A172 (cell line): ENCODE measurements at places on chromosomes 5 and 9.

DNA sequence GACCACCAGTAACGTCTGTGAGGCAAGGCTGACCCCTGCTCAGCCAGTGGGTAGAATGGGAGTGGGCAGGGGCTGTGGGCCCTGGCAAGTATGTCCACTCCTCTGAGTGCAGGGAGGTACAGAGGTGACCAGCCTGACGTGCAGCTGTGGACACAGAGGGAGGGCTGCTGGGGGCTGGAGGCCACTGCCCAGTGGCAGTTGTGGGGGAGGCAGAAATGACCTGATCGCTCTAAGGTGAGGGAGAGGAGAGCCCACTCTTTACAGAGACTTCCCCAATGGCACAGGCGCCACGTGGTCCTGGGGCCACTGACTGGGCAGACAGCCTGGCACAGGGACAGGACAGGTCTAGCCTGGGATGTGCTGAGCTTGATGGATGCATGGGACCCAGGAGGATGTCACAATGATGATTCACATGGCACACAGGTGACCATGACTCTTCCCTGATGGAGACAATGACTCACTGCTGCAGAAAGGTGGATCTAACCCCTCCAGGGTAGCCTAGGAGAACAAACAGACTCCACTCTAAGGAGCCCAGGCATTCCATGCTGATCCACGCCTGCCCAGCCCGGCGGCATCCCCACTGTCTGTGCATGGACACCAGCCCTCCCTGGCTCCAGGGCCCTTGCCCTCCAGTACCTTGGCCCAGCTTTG is 7.7 kb downstream of the LPCAT1 start:
- DNase-seq = peak; percentile 77

DNA sequence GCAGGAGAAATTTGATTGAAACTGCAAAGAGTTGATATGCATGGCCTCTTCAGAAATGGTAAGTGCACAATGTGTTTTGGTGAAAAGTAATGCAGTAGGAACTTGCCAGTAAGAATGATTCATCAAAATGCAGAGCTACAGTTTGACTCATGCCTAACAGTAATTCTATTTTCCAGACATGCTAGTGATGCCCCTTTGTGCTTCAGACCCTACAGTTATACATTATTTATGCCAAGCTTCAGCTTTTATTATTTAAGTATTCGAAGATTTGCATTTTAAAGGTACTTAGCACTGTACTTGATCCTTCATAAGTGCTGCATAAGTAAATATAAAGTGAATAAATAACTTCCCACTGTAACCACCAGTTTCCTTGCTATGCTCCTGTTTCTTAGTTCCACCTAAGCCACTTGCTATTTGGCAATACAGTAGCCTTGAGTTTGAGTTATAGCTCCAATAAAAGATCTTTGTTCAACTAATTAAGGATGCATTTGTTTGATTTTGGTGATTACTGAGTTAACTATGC is 3.6 kb upstream of the SPATA31E1 start:
- peak; percentile 83 for DNase-seq

DNA sequence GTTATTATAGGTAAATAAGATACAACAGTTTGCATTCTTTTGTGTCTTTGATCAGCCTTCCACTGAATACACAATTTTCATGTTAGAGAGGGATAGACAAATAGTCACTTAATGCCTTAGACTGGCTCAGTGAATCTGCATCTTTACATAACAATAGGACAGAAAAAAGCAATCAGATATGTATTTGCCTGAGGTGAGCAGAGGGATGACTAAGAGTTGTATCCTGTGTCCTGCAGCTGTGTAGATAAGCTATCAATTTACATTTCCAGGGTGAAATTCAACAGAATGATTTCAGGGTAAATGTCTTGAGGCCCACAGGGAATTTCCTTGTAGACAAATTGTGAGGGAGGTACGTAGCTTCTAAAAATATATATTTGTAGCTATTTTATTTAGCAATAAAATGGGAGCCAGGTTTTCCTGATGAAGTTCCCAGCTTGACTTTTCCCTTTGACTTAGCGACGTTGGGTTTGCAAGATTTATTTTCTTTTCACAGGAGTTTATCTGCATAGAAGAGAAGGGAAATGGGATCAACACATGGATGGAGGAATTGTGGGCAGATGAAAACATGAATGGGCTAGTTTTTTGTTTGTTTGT is 586.1 kb upstream of the CDH6 start:
- no peak for DNase-seq

- DNase-seq = no peak
These were observed 2.8 kb downstream of the ST6GALNAC6 start for GRCh38 chr9:127896395-127897192.

DNA sequence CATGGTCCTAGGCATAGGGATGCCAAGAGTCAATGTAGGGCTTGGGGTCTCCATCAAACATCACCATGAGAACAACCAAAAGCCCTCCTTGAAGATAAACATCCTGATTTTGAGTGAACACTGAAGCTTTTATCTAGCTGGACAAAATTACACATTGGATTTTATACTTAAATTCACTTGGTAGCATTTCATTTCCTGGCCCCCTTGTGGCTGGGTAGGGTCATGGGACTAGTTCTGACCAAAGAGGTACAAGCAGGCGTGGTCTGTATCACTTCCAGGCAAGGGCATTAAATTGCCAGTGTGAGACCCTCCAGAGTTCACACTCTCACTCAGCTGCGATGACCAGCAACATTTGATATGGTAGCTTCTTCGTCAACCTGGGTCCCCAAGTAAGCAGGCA is 320.3 kb downstream of the ACTL7B start:
- DNase-seq = no peak

DNA sequence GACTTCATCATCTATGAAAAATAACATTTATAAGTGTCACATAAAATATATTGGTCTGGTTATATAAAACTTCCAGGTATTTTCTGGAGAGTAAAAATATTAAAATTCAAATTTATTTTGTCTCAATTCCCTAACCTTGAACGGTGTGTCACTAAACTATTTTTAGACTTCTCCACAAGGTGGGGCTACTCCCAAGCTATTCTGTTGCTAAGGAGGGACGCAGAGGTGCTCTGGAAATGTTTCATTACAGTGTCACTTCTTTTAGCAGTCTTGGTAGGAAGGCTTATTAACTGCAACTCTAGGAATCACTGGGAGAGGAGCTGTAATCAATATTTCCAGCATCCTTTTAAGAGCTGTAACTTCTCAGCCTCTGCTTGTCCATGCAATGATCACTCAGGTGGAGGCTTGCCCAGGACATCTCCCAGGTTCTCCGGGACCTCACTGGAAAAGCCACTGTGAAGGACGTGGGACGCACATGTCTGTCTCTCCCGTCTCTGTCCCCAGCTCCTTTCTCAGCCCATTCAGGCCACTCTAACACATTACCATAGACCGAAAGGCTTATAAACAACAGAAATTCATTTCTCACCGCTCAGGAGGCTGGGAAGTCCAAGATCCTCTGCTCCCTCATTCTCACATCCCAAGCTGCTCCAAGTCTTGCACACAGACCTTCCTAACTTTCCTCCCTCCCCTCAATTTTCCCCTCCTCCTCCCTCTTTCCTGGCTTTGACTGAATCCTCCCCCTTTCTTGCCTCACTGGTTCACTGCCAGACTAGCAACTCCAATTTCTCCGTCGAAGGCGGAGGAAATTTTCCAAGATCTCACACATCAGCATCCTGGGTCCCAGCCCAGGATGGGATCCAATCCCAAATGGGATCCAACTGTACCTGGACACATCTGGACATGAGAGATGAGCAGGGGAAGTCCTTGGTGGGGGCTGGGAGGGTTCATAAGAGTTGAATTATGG is 32.7 kb upstream of the DNAH5 start:
- peak; percentile 74 for DNase-seq

DNA sequence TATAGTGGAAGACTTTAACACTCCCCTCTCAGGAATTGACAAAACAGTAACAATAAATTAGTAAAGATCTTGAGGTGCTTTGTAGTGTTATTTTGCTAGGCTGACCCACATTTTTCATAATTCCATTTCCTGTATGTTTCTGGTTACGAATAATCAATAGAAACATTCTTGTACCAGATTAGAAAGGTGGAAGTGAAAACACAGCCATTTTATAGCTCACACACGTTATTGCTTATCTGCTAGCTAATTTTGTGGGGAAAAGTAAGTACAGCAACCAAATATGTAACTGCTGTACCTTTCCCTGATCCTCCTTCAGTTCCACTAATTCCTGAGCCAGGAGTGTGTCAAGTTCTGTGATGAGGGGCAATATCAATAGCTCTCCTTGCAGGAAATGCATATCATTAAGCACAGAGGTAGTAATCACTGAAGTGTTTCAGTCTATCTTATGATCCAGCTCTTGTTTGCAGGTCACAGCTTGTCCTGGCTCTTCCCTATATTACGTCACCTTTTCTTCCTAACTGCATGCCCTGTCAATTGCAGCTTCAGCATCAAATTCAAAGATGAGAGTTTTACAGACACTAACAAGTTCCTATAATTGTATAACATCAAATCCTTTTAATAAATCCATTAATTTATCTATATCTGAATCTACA is 59.4 kb downstream of the MINAR2 start:
- DNase-seq = no peak

- DNase-seq = no peak
These were observed 43.0 kb downstream of the IL31RA start for GRCh38 chr5:55894135-55894534.

- DNase-seq = no peak
These were observed 608 bp downstream of the ELOVL7 start for GRCh38 chr5:60843386-60843935.

DNA sequence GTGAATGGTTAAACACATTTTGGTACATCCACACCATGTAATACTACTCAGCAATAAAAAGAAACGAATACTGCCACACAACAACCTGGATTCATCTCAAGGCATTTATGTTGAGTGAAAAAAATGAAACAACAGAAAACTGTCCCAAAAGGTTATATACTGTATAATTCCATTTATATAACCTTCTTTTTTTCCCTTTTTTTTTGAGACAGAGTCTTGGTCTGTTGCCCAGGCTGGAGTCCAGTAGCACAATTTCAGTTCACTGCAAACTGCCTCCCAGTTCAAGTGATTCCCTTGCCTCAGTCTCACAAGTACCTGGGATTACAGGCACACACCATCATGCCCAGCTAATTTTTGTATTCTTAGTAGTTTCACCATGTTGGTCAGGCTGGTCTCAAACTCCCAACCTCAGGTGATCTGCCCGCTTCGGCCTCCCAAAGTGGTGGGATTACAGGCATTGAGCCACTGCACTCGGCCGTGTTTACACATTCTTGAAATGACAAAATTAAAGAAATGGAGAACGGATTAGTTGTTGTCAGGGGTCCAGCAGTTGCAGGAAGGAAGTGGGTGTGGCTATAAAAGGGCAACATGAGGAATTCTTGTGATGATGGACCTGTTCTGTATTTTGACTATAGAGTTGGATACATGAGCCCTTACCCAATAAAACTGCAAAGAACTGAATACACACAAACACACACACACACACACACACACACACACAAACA is 17.4 kb downstream of the PPP6C start:
- DNase-seq = peak; percentile 42

DNA sequence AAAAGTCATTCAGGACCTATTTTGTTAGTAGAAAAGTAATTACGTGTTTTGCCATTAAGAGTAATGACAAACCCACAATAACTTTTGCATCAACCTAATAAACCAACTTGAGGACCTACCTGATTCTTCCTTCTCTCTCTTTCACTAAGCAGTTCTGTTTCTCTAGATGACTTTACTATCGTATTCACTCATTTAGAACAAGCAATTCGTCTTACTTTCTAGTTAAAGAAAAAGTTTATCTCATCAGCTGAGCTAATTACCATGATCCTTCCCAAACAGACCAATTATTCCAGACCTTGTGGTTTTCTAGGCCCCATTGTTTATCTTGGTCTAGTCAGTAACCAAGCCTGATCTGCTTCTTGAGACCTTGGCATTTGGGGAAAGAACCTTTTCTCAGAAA is 49.6 kb upstream of the PRDM9 start:
- DNase-seq = no peak

DNA sequence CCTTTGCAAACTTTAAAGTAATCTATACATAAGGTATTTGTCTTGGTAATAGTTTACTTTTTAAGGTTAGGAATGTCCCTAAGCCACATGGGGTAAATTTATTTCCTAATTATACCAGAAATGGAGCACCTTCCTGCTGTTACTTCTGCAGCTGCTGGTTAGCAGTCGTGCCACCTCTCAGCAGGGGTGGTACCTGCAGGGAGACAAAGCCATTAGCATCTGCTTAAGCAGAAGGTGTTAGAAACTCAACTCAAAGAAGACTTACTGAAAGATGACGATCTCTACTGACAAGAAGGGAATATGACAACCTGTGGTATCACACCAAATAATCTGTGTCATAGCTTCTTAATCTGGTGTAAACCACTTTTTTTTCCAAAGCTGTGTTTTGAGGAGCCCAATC is 173.7 kb downstream of the BRINP1 start:
- no peak for DNase-seq

DNA sequence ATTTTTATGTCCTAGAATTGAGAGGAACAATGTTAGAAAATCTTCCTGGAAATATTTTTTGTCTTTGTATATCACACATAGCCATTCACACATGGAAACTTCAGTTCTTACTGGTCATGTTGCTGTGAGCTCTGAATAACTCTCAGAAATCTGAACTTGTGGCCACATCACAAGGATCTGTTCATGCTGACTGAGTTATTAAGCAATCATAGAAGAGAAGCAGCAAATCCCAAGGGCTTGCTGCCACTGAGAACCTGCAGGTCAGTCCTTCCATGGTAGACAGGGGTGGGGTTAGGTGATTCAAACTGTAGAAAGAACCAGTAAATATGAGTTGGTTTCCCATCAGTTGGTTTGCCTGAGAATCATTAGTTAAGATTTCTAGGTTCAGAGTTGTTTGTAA is 27.6 kb downstream of the SGCD start:
- DNase-seq = no peak

- DNase-seq = no peak
These were observed 10.6 kb upstream of the GPX8 start for GRCh38 chr5:55149308-55149795.

GRCh38 chr5:14356305-14356704 is 213.2 kb downstream of the TRIO start:
- DNase-seq = no peak

DNA sequence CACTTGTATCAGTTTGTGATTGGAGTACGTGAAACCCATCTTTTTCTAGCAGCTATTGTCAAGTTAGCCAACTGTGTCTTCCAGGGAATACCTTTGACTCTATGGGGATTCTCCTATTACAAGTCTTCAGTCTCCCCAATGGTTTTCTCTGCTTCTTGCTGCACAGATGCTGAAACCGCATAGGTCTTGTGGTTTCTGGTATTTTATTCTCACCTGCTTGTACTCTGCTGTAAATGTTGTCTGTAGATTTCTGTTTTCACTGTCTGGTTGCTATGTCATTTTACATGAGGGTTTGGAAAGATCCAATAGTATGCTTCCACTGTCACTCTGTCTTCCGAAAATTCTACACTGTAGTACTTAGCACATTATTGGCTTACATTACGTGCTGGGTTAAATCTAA is 1196.9 kb upstream of the C9orf72 start:
- DNase-seq = no peak

GRCh38 chr5:36066540-36067210 is at the start of gene UGT3A2:
TSS of gene UGT3A2 (minus strand) at chr5:36066882. CDS start at chr5:36066789, 93 bp downstream.
- no peak for DNase-seq

DNA sequence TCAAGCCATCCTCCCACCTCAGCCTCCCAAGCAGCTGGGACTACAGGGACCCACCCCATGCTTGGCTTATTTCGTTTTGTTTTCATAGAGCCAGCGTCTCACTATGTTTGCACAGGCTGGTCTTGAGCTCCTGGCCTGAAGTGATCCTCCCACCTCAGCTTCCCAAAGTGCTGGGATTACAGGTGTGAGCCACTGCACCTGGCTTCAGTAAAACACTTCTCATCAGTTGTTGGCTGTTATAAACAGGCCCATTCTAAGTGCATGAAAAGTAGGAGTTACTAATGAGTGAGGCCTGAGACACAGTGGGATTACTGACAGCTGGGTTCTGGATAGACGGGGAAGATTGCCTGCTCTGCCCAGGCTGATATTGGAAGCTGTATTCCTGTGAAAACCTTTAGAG is 3.5 kb downstream of the CRB2 start:
- no peak for DNase-seq
